Gastrocnemius medialis (tissue), 4 donors: ENCODE measurements at places on chromosomes 5 and 9.

- no peak overlapping the region for H3K27ac ChIP-seq
- no peaks in the 10 kb centered on the region for H3K36me3 ChIP-seq
- H3K27me3 ChIP-seq: peaks cover 19% of the 10 kb centered on the region
- H3K4me3 ChIP-seq: no peak overlapping the region
- DNase-seq: no peak
Measured at GRCh38 chr9:36993933-36994764, 39.9 kb downstream of the PAX5 start.

GRCh38 chr9:4714266-4715016 is 26.6 kb downstream of the AK3 start:
- peaks cover 18% of the 10 kb centered on the region for H3K4me1 ChIP-seq
- DNase-seq: no peak
- H3K27me3 ChIP-seq: no peaks in the 10 kb centered on the region
- no peak overlapping the region for H3K27ac ChIP-seq

DNA sequence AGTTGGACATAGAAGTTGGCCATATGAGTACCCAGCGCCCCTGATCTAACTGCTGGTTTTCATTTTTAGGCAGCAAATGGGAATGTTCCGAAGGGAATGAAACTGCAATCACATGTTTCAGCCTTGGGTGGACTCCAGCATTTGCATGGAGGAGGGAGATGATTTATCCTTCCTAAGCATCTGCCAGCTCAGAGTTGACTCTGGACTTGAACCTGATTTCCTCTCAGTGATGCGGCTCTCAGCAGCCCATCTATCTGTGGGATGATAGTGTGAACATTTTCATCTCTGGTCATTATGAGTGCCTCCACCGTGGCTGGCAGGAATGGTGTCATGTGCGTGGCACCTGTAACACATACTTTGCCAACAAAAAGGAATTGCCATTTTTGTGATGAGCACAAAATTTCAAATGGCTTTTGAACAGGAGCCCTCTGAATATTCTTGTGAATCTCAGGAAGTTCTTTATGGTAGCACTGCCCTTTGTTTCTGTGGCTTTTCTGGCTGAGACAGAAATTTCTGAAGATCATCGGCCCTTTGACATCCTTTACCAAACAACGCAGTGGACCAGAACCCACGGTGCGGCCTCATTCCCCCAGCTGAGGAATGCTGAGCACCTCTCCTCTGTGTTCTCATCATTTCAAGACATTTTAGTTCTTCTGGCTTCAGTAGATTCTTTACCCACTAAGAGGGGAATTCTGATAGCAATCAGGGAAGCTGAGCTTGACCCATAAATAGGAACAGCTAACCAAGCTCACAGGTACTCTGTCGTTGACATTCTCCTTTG is 28.5 kb downstream of the FUBP3 start:
- H3K4me3 ChIP-seq: no peak overlapping the region
- peaks cover 13% of the 10 kb centered on the region for H3K36me3 ChIP-seq
- peaks cover 8% of the 10 kb centered on the region for H3K4me1 ChIP-seq
- H3K27ac ChIP-seq: no peak overlapping the region
- no peaks in the 10 kb centered on the region for H3K27me3 ChIP-seq
- DNase-seq: no peak

GRCh38 chr5:1974501-1975405 is 92.0 kb upstream of the IRX4 start:
- H3K27ac ChIP-seq: no peak overlapping the region
- no peaks in the 10 kb centered on the region for H3K27me3 ChIP-seq
- H3K36me3 ChIP-seq: no peaks in the 10 kb centered on the region
- no peaks in the 10 kb centered on the region for H3K4me1 ChIP-seq
- no peak overlapping the region for H3K4me3 ChIP-seq

DNA sequence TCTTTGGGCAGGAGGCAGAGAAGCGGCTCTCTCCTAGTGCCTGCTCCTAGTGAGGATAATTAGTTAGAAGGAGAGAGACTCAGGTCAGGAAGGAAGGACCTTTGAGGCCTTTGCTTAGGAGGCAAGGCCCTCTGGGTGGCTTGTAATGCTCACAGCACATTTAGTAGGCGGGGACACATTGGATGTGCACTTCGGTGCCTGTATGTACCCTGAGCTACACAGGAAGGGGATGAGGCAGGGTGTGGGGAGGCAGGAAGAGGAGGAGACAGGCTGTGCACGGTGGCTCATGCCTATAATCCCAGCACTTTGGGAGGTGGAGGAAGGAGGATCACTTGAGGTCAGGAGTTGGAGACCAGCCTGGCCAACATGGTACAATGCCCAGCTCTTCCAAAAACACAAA is 7.2 kb upstream of the LCN2 start:
- DNase-seq: no peak
- H3K4me1 ChIP-seq: no peaks in the 10 kb centered on the region
- no peaks in the 10 kb centered on the region for H3K27me3 ChIP-seq
